ENCODE measurements at places on chromosomes 12 and 14.

GRCh38 chr12:89117448-89118034, 234.8 kb downstream of the DUSP6 start:
- H3K27me3 ChIP-seq = no peaks in the 10 kb centered on the region
- no peaks in the 10 kb centered on the region for H3K36me3 ChIP-seq
- no peaks in the 10 kb centered on the region for H3K4me1 ChIP-seq
- no peak overlapping the region for H3K27ac ChIP-seq

DNA sequence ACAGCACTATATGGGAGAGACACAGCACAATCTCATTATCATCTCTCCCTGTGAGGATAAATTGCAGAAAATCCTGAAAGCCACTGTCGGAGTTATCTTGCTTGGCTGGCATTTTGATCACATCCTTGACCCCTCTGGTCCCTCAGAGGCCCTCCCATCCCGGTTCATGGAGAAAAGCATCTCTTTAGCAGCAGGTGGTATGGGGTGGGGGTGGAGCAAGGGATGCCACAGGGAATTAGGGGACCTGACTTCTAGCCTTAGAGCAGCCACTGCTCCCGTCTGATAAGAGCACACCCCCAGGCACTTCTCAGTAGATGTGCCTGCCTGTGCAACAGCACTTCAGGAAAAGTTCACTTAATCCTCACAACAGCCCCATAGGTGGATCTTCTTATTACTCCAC, 38.6 kb downstream of the GRIN2B start:
- no peaks in the 10 kb centered on the region for H3K27me3 ChIP-seq
- H3K27ac ChIP-seq = no peak overlapping the region
- no peaks in the 10 kb centered on the region for H3K4me1 ChIP-seq
- H3K36me3 ChIP-seq = no peaks in the 10 kb centered on the region

DNA sequence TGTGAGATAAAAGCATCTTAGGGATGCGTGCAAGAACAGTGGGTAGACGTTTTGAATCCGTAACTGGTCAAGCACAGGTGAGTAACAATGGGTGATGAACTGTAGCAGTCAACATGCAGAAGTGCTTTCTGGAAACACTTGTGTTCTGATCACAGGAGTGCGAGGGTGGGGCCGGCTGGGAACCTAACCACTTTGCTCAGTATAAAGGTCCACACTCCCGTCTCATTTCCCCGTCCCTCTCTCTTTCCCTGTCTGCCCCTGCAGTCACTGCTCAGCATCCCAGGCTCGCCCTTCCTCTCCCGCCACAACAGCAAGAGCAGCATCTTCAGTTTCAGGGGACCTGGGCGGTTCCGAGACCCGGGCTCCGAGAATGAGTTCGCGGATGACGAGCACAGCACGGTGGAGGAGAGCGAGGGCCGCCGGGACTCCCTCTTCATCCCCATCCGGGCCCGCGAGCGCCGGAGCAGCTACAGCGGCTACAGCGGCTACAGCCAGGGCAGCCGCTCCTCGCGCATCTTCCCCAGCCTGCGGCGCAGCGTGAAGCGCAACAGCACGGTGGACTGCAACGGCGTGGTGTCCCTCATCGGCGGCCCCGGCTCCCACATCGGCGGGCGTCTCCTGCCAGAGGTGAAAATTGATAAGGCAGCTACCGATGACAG, 127.1 kb downstream of the FIGNL2 start:
- H3K36me3 ChIP-seq = no peaks in the 10 kb centered on the region
- H3K27ac ChIP-seq = no peak overlapping the region
- peaks cover 4% of the 10 kb centered on the region for H3K27me3 ChIP-seq
- no peak overlapping the region for H3K4me3 ChIP-seq
- peak; percentile 35 for DNase-seq
- peaks cover 6% of the 10 kb centered on the region for H3K4me1 ChIP-seq

GRCh38 chr12:43028826-43029225, 439.3 kb upstream of the PRICKLE1 start:
- H3K27ac ChIP-seq = no peak overlapping the region
- H3K4me1 ChIP-seq = no peaks in the 10 kb centered on the region
- no peak for DNase-seq
- no peak overlapping the region for H3K4me3 ChIP-seq

DNA sequence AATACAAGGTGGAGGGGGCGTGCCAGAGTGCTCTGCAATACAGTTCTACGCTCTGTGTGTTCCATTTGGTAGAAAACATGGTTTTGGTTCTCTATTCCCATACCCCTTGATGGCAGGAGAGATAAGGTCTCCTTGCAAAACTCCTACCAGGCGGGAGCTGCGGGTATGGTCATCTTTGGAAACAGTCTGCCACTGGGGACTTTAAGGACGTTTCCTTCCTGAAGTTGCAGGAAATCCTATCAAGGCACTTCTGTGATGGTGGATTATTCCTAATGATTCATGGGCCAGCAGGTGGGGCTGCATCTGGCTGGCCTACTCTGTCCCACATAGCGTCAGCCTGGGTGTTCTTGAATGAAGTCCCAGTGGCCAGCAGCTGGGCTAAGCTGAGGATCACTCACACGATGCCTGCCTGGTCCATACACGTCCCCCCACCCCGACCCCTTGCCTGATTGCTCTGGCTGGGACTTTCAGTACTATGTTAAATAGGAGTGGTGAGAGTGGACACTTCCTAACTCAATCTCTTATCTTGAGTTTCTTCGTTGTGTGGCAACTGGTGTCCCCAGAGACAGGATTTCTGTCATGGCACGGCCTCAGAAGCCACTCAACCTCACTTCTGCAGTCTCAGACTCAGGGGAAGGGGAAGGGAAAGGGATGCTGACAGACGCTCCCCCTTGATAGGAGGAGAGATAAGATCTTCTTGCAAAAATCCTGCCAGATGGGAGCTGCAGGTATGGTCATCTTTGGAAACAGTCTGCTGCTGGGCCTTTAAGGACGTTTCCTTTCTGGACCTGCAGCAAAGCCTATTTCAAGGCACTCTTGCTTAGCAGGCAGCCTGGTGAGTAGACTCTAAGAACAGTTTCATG, 61.0 kb upstream of the FKBP4 start:
- H3K27me3 ChIP-seq = peaks cover 4% of the 10 kb centered on the region
- H3K4me3 ChIP-seq = no peak overlapping the region
- no peaks in the 10 kb centered on the region for H3K36me3 ChIP-seq

- no peak overlapping the region for H3K27ac ChIP-seq
- H3K4me3 ChIP-seq = no peak overlapping the region
- no peak for DNase-seq
These were observed 313.1 kb downstream of the SLC6A15 start for GRCh38 chr12:84599539-84599938.

- H3K4me3 ChIP-seq = no peak overlapping the region
- H3K27me3 ChIP-seq = peaks cover 16% of the 10 kb centered on the region
- no peak overlapping the region for H3K27ac ChIP-seq
- H3K4me1 ChIP-seq = peaks cover 11% of the 10 kb centered on the region
These were observed 671 bp downstream of the SPTB start for GRCh38 chr14:64878837-64879634.

DNA sequence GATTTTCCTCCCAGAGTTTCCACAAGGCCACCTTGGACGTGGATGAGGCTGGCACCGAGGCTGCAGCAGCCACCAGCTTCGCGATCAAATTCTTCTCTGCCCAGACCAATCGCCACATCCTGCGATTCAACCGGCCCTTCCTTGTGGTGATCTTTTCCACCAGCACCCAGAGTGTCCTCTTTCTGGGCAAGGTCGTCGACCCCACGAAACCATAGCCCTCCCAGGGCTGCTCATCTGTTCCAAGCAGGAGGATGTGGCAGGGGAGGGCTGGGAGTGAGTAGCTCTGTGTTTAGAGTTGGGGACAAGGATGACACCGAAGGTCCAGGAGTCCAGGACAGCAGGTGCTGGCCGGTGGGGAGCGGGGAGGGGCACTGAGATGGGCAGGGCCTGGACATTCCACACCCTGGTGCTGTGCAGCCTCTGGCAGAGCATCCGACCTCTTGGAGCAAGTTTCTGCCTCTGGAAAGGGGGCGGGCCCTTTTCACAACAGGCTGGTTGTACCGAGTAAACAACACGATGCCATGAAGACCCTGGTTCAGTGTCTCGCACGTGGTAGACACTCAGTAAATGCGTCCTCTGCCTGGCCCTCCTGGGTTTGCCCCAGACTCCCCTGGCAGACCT, 8.2 kb downstream of the SERPINA4 start:
- no peak overlapping the region for H3K4me3 ChIP-seq
- no peak overlapping the region for H3K27ac ChIP-seq
- H3K4me1 ChIP-seq = no peaks in the 10 kb centered on the region
- DNase-seq = no peak
- no peaks in the 10 kb centered on the region for H3K27me3 ChIP-seq

DNA sequence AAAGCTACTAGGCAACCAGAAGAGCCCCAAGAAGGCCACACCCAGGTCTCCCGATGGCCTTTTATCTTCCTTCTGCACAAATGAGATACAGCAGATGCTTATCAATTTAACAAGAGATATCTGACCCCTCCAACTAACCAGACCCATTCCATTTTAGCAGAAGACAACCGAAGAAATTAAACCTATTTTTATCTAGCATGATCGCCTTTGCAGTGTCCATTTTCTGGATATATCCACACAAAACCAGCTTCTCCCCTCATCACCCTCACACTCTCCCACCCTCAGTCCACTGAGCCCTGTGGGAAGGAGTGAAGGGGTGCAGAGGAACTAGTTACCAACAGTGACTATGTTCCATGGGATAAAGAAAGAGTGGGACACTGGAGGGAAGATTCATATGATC, 20.9 kb upstream of the DHRS4 start:
- DNase-seq = no peak
- H3K4me3 ChIP-seq = no peak overlapping the region
- no peaks in the 10 kb centered on the region for H3K36me3 ChIP-seq
- no peaks in the 10 kb centered on the region for H3K4me1 ChIP-seq

- H3K27me3 ChIP-seq = no peaks in the 10 kb centered on the region
- H3K4me3 ChIP-seq = no peak overlapping the region
- H3K4me1 ChIP-seq = no peaks in the 10 kb centered on the region
These were observed 158.4 kb upstream of the IGF1 start for GRCh38 chr12:102638777-102639176.

DNA sequence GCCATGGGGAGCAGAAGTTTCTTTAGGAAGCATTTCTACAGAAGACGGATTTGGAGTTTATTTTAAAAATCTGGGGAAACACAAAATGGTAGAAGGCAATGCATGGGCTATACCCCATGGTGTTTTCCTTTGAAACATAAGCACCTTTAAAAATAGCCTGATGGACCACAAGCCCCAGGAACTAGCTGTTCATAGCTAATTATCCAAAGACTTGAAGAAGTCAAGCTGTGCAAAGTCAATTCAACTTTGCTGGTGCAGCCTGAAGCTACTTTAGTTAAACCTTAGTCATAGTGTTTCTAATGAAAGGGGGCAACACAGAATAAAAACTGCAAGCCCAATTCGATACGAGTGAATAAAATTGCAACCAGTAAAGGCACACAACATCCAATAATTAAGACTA, 732.5 kb downstream of the GALC start:
- no peak overlapping the region for H3K27ac ChIP-seq
- DNase-seq = no peak
- H3K27me3 ChIP-seq = no peaks in the 10 kb centered on the region
- H3K4me1 ChIP-seq = no peaks in the 10 kb centered on the region
- no peaks in the 10 kb centered on the region for H3K36me3 ChIP-seq
- no peak overlapping the region for H3K4me3 ChIP-seq
